Cerebellar nuclear complex (tissue), 1 donor: ENCODE measurements at places on chromosomes 1 and 21.

DNA sequence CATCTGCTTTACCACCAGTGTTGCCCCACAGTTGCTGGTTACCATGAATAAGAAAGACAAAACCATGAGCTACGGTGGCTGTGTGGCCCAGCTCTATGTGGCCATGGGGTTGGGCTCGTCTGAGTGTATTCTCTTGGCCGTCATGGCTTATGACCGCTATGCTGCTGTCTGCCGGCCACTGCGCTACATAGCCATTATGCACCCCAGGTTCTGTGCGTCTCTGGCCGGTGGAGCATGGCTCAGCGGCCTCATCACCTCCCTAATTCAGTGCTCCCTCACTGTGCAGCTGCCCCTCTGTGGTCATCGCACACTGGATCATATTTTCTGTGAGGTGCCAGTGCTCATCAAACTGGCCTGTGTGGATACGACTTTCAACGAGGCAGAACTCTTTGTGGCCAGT lies 14.0 kb downstream of the OR2G6 start:
- no peak for DNase-seq

GRCh38 chr1:206672011-206672688 lies 12.6 kb upstream of the MAPKAPK2 start:
- DNase-seq = no peak

- DNase-seq = no peak
Measured at GRCh38 chr1:233031521-233031920, 81.1 kb downstream of the NTPCR start.

DNA sequence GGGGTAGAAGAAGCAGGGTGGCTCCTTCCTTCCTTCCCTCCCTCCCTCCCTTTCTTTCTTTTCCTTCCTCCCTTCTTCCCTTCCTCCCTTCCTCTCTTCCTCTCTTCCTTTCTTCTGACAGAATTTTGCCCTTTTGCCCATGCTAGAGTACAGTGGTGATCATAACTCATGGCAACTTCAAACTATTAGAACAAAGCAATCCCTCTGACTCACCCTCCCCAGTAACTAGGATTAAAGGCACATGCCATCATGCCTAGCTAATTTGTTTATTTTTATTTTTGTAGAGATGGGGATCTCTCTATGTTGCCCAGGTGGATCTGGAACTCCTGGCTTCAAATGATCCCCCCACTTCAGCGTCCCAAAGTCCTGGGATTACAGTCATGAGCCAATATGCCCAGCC lies 10.0 kb upstream of the RPE65 start:
- DNase-seq = no peak

DNA sequence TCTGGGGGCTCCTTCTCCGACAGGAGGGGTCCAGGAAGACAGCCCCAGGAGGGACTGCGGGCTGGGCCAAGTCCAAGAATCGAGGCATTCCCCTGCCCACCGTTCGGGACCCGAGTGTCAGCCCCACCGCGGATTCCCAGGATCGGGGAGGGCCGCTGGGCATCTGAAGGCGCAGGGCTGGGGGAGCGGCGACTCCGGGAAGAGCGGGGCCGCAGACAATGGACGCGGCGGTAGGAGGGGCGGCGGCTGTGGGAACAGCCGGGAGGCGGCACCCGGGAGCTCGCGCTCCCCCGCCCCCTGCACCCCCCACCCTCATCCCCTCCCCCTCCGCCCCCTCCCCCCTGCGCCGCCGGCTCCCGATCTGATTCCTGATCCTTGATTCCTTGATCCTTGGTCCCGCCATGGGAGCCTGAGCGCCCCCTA lies at the start of gene VANGL2:
Gene VANGL2 (plus strand): TSS at position 342 of the 423 bp plus-strand sequence. CDS start 15,274 bp downstream, outside the sequence.
- no peak for DNase-seq

GRCh38 chr1:224274970-224275626 lies 54.9 kb downstream of the NVL start:
- DNase-seq = no peak

DNA sequence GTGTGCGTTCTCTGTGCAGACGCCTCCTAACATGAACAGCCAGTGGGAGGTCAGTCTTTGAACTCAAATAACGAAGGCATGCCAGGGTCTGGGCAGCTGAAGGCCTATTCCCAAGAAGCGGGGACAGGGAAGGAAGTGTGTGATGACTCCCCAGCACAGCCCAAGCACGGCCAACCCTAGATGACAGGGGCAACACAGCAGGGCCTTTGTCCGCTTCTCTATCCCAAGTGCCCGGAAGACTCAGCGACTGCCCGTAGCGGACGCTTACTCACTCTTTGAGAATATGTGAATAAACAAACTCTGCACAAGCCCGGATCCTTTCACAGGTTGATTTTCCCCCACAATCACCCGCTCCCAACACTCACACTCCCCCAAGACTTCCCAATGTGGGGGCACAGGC lies 11.2 kb downstream of the C1orf198 start:
- DNase-seq = no peak

DNA sequence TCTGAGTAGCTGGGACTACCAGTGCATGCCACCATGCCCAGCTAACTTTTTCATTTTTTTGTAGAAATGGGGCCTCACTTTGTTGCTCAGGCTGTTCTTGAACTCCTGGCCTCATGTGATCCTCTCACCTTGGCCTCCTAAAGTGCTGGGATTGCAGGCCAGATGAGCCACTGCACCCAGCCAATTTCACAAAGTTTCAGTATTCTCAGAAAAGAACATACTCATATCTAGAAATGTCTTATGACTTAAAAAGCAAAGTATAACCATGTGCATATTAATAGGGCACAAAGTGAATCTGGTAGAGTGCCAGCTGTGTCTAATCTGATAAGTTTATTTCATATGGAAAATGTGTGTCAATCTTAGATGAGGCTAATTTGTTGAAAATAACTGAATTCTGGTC lies 87.5 kb upstream of the CACYBP start:
- DNase-seq = no peak

DNA sequence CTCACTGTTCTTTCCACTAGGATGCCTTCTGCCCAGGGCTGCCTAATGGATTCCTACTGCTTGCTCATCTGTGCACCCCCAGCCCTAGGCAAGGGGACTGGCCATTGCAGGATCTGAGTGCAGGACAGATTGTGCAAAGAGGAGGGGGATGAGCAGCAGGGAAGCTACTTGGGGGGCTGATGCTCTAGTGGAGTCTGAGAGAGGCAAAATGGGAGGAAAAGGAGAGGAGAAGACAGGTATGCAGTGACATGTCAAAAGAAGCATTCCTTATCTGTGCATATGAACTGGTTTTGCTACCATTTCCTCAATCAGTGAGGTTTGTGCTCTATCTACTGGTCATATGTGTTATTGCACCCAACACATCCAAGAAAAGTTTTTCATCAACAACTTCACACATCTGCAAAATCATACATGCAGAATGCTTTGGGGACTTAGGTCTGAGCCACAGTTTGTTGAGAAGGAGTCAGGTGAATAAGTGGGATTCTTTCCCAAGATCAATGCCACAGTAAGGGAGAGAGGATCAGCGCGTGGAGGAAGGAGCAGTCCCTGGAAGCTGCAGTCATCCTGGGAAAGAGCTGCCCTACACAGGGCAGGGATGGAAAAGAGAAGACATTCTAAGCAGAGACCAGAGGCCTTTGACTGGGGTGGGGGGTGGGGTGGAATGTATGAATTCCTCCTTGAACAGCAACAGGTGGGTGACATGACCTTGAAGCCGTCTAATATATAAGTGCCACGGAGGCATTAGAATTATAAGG lies 14.4 kb downstream of the SLC5A9 start:
- no peak for DNase-seq

GRCh38 chr1:27668808-27669723 lies 2.9 kb downstream of the IFI6 start:
- peak; percentile 46 for DNase-seq

DNA sequence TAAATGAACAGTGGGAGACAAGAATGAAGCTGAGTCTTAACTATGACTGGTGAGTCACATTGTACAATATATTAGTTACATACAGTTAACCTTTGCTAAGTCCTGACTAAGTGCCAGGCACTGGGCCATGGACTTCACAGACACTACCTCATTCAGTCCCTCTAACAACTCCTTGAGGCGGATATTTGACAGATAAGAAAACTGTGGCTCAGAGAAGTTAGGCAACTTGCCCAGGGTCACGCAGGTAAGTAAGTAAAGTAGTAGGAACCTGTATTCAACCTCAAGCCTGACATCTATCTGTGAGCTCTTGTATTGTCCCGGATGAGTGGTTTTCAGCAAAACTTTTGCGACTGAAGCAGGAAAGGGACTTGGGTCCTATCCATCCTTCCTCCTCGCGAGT lies 62.1 kb downstream of the GNG12 start:
- DNase-seq = no peak

DNA sequence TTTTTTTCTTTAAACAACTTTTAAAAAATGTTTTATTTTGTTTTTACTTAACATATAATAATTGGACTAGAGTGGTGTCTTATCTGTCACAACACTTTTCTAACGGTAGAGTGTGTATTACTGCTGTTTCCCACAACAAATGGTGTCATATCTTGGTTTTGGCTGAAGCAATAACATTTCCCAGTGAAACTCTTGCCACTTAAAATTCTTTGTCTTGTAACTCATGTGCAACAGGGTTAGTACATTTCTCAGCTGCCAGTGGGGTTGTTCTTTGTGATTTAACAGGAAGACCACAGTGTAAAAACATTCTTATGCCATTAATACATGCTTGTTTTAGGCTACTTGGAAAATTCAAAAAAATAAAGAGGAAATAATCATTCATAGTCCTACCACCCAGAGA lies 43.5 kb downstream of the ALPL start:
- DNase-seq = no peak

GRCh38 chr1:171438441-171438840 lies 46.9 kb upstream of the PRRC2C start:
- no peak for DNase-seq

DNA sequence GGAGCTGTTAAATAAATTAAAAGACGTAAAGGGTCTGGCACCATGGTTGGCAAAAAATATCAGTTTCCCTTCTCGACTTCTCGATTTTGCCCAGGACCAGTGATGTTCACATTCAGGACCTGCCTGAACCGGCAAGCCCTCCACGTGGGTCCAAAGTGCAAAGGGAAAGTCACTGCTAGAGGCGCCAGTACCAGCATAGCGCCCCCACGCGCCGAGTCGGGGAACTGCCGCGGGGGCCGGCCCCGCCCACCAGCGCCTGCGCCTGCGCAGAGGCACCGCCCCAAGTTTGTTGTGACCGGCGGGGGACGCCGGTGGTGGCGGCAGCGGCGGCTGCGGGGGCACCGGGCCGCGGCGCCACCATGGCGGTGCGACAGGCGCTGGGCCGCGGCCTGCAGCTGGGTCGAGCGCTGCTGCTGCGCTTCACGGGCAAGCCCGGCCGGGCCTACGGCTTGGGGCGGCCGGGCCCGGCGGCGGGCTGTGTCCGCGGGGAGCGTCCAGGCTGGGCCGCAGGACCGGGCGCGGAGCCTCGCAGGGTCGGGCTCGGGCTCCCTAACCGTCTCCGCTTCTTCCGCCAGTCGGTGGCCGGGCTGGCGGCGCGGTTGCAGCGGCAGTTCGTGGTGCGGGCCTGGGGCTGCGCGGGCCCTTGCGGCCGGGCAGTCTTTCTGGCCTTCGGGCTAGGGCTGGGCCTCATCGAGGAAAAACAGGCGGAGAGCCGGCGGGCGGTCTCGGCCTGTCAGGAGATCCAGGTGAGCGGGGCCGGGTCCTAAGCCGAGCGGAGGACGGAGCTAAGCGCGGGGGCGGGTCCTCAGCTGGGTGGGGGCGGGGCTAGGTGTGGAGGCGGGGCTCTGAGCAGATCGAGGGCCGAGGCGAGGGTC lies at the start of gene PINK1:
Gene PINK1 (plus strand): TSS at position 269 of the 875 bp plus-strand sequence. CDS start 91 bp downstream, at position 360.
- no peak for DNase-seq

GRCh38 chr1:65056234-65056633 lies 89.9 kb upstream of the JAK1 start:
- DNase-seq = no peak

- DNase-seq = no peak
Measured at GRCh38 chr1:159965263-159965662, 11.2 kb upstream of the SLAMF9 start.

DNA sequence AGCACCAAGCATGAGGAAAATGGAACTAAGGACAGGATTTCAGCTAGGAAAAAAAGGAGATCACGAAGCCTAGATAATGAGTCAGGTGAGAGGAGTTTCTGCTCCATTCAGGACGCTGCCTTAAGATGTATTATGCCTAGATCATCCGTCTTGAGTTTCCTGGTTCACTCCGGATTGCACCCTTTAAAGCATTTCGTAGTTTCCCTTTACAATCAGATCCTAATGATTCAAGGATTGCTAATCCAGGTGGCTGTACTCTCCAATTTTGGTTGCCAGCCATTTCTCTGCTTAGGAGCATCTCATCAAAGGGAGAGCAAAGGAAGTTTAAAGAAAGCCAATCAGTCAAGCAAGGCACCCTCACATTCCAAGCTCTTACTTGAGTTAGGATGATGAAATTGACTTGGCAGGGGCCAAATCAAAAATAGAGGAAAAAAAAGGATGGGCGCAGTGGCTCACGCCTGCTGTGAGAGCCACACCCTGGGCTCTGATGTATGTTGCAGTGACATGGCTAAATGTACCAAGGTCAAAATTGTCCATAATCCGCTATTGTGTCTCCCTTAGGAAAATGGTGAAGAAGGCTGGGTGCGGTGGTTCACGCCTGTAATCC lies 156.9 kb upstream of the SOD1 start:
- no peak for DNase-seq

DNA sequence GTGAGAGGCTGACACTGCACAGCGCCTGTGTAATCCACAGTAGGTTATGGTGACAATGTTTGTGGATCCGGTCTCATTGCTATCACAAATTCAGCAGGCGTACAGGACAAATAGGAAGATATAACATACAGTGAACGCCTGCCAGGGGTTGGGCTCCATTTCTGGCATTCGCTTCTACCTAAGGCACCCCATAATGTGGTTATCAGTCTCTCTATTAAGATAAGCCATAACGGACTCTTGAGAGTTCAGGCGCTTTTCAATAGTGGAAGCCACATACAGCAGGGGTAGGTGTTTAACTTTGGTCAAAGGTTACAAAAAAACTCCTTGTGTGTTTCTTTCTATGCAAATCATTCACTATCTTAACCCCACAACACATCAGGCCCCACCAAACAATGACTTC lies 72.8 kb downstream of the SIPA1L2 start:
- DNase-seq = no peak

DNA sequence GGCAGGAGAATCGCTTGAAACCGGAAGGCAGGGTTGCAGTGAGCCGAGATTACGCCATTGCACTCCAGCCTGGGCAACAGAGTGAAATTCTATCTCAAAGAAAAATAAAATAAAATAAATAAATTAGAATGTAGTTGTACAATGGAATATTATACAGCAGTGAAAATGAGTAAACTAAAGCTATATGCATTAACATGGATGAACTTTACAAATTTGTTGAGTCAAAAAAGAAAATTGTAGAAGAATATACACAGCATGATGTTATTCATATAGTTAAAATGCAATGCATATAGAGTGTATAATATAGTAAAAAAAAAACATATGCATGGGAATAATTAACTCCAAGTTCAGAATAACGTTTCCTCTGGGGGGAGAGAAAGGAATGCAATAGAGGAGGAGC lies 11.0 kb upstream of the NAV1 start:
- DNase-seq = no peak

GRCh38 chr1:44261962-44262361 lies 48.7 kb downstream of the DMAP1 start:
- DNase-seq = no peak
